ENCODE measurements at places on chromosomes 12 and 14. TPM values are rescaled to one million over a fixed set of nuclear protein-coding genes. Genes with fewer than 3 reads are reported as not detected.

PTPRB gene
- total RNA-seq: 8.3 TPM

KRT83 gene
- total RNA-seq: not detected

ACOT6 gene
- total RNA-seq: not detected

- no peak for DNase-seq
Observed at GRCh38 chr14:56587701-56588100, 8.1 kb downstream of the TMEM260 start.

DNA sequence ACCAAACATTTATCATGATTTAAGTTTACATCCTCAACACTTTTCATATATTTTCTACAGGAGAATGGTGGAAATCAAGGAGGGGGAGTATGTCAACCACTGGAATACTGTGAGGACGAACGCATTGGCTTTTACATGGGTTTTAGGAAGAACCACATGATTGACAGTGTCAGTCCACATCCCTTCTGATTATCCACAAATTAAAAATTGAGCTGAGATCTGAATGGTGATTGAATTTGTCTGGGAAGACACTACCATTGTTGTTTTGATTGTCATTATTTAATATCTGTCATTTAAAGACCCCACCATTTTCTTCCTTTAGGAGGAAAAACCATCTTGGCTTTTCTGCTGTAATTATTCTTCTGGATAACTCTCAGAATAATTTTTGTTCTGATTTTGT, 31.3 kb upstream of the KLRF1 start:
- DNase-seq: no peak

- no peak for DNase-seq
Observed at GRCh38 chr12:12979731-12980259, 20.3 kb downstream of the HEBP1 start.

GRCh38 chr12:15772405-15773018, 16.7 kb downstream of the EPS8 start:
- no peak for DNase-seq
